ENCODE measurements at places on chromosomes 2 and 18. TPM values are rescaled to one million over a fixed set of nuclear protein-coding genes. Genes with fewer than 3 reads are reported as not detected.

DNA sequence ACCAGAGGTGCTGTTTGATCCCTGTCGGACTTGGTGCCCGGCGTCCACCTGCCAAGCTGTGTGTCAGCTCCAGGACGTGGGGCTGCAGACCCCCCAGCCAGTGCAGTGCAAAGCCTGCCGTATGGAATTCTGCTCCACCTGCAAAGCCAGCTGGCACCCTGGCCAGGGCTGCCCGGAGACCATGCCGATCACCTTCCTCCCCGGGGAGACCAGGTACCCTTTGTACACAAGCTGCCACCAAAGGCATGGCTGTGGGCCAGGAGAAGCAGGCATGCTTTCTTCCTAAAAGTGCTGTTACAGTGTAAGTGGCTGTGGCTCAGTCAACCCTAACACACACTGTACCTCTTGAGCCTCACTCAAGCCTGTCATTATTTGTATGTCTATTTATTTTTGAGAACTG lies 103.3 kb downstream of the RNF144A start:
- H3K4me1 ChIP-seq: peaks cover 24% of the 10 kb centered on the region
- H3K36me3 ChIP-seq: no peaks in the 10 kb centered on the region
- H3K4me3 ChIP-seq: no peak overlapping the region
- no peak for DNase-seq
- H3K27me3 ChIP-seq: no peaks in the 10 kb centered on the region
- no peak overlapping the region for H3K27ac ChIP-seq

- no peak overlapping the region for H3K4me3 ChIP-seq
- no peaks in the 10 kb centered on the region for H3K36me3 ChIP-seq
- H3K4me1 ChIP-seq: no peaks in the 10 kb centered on the region
- no peak overlapping the region for H3K27ac ChIP-seq
- no peaks in the 10 kb centered on the region for H3K27me3 ChIP-seq
- peak; percentile 37 for DNase-seq
Observed at GRCh38 chr2:143026411-143027054, 102.7 kb upstream of the ARHGAP15 start.

DNA sequence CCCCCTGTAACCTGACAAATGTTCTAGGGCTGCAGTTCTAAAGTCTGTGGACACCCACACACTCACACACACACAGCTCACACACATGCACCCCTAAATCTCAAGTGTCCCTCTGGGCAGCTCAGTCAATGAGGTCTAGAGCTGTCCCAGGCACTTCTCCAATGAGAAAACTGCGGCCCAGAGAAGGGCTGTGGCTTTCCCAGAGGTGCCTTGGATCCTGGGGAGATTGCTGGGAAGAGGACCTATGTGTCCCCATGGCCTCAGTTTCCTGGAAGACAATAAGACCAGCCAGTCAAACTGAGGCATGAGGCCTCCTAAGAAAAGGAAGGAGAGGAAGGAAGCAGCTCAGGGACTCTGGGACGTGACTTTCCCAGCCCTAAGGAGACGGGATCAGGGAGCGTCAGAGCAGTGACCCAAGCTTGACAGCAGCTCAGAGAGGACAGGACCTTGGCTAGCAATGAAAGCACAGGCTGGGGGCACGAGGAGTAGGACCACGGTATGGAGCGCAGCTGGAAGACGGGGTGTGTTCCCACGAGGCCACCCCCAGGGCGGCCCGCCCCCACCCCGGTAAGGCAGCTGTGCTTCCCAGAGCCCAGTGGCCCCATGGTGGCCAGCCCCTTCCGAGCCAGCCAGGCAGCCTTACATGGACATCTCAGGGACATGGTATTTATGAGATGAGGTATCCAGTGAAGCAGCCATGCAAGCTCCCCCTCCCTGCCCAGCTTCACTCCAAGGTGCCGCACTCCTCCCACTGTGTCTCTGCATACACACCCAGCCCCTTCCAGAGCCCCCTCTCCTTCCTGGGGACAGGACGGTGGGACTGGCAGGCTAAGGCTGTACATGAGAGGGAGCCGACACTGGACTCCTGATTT lies 46.0 kb downstream of the TNS1 start:
- H3K4me3 ChIP-seq: no peak overlapping the region
- peaks cover 65% of the 10 kb centered on the region for H3K4me1 ChIP-seq
- H3K36me3 ChIP-seq: no peaks in the 10 kb centered on the region
- no peak overlapping the region for H3K27ac ChIP-seq
- no peaks in the 10 kb centered on the region for H3K27me3 ChIP-seq

The TNFRSF11A gene
- 3.0 TPM for total RNA-seq

The TDRD15 gene
- 8.4 TPM for total RNA-seq

DNA sequence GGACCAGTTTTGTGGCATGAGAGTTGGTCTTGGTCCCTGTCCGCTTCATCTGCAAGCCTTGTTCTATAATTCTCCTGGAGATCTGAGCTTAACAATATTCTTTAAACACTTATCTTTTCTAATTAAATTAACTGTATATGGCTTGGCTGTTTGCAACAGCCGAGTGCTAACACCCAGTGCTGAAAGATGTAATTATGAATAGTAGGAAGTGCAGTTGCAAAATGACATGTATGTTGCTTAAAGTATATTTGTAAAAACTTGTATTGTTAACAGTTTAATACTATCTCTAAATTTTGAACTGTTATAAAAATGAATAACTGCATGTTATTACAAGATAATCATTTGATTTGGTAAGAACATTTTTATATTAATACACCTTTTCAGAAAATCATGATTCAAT lies 45.1 kb downstream of the CCDC102B start:
- no peak overlapping the region for H3K27ac ChIP-seq
- H3K27me3 ChIP-seq: no peaks in the 10 kb centered on the region
- no peaks in the 10 kb centered on the region for H3K36me3 ChIP-seq
- H3K4me3 ChIP-seq: no peak overlapping the region

- H3K27ac ChIP-seq: peak overlapping the region; percentile 89
- H3K36me3 ChIP-seq: no peaks in the 10 kb centered on the region
- no peaks in the 10 kb centered on the region for H3K27me3 ChIP-seq
- peaks cover 44% of the 10 kb centered on the region for H3K4me1 ChIP-seq
- no peak overlapping the region for H3K4me3 ChIP-seq
Observed at GRCh38 chr18:63238693-63239075, 80.9 kb downstream of the BCL2 start.

GRCh38 chr2:239305222-239305575 lies 95.6 kb downstream of the HDAC4 start:
- H3K27ac ChIP-seq: peak overlapping the region; percentile 22
- no peaks in the 10 kb centered on the region for H3K27me3 ChIP-seq
- DNase-seq: peak; percentile 56
- no peak overlapping the region for H3K4me3 ChIP-seq

GRCh38 chr18:24188120-24188519 lies 49.3 kb downstream of the CABYR start:
- no peaks in the 10 kb centered on the region for H3K4me1 ChIP-seq
- H3K27ac ChIP-seq: no peak overlapping the region
- DNase-seq: no peak

- no peaks in the 10 kb centered on the region for H3K27me3 ChIP-seq
- H3K27ac ChIP-seq: no peak overlapping the region
- H3K36me3 ChIP-seq: no peaks in the 10 kb centered on the region
- no peaks in the 10 kb centered on the region for H3K4me1 ChIP-seq
Observed at GRCh38 chr2:28430377-28430765, 37.7 kb downstream of the FOSL2 start.

GRCh38 chr2:32159678-32160077 lies 6.0 kb upstream of the SLC30A6 start:
- no peak overlapping the region for H3K27ac ChIP-seq
- H3K36me3 ChIP-seq: no peaks in the 10 kb centered on the region
- no peaks in the 10 kb centered on the region for H3K4me1 ChIP-seq
- DNase-seq: no peak
- no peaks in the 10 kb centered on the region for H3K27me3 ChIP-seq

DNA sequence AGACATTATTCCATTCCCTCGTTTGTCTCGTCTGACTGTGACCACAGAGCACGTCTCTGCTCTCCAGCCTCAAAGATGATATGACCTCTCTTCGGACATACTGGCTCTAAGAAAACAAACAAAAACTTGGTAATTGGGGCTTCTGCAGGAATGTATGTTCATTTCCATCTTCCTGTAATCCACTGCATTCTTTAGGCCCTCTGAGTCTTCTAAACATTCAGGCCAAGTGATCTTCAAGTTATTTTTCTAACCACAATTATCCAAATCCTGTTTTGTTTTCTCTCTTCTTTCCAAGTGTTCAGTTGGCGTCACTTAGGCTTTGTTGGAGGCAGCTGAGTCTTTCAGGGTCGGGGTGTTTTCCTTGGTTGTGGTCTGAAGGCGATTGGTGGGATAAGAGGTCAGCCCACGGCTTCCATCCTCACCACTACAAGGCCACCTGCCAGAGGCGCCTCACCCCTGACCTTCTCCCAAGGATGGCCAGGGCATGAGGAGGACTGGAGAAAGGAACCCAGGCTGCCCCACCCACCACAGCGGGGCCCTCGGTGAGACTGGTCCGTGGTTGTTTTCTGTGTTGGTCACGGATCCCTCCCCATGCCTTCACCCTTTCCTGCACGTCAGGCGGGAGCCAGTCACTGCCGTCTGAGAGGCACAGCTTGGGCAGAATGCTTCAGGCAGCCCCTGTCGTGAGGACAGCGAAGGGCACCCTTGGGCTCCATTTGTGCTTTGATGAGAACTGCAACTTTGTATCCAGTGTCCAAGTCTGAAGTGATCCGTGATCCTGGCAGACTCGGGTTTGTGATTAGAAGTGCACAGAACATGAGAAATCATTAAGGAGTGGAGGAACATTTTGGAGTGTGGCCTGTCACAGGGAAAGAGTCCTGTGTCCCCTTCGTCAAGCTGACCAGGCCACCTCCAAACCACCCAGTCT lies 88.6 kb upstream of the FHL2 start:
- peak; percentile 81 for DNase-seq
- peak overlapping the region; percentile 89 for H3K27ac ChIP-seq
- H3K4me3 ChIP-seq: no peak overlapping the region
- no peaks in the 10 kb centered on the region for H3K27me3 ChIP-seq
- H3K4me1 ChIP-seq: peaks cover 50% of the 10 kb centered on the region

The MREG gene
- 4.3 TPM for total RNA-seq

DNA sequence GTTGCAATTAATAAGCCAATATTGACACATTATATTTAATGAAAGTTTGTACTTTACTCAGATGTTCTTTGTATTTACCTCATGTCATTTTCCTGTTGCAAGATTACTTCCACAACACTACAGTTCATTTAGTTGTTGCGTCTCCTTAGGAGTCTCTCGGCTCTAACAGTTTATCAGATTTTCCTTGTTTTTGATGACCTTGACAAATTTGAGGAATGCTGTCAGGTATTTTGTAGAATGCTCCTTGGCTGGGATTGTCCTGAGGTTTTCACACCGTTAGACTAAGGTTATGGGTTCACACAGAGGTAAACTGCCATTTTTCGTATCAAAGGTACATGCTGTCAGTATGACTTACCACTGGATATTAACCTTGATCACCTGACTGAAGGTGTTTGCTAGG lies 416.6 kb upstream of the TNP1 start:
- H3K36me3 ChIP-seq: no peaks in the 10 kb centered on the region
- no peak overlapping the region for H3K4me3 ChIP-seq
- no peak overlapping the region for H3K27ac ChIP-seq
- H3K4me1 ChIP-seq: peaks cover 3% of the 10 kb centered on the region
- DNase-seq: no peak

GRCh38 chr2:97735161-97735561 lies 21.8 kb downstream of the ZAP70 start:
- no peak overlapping the region for H3K27ac ChIP-seq
- DNase-seq: no peak
- H3K36me3 ChIP-seq: no peaks in the 10 kb centered on the region

The PXDN gene
- total RNA-seq: 33.8 TPM

- no peaks in the 10 kb centered on the region for H3K36me3 ChIP-seq
- no peak overlapping the region for H3K4me3 ChIP-seq
- no peaks in the 10 kb centered on the region for H3K27me3 ChIP-seq
- H3K4me1 ChIP-seq: no peaks in the 10 kb centered on the region
- no peak overlapping the region for H3K27ac ChIP-seq
Observed at GRCh38 chr18:22253676-22254075, 84.3 kb downstream of the GATA6 start.

- no peak for DNase-seq
- no peak overlapping the region for H3K27ac ChIP-seq
- H3K4me1 ChIP-seq: peaks cover 19% of the 10 kb centered on the region
- no peaks in the 10 kb centered on the region for H3K36me3 ChIP-seq
Observed at GRCh38 chr2:62415019-62415431, 91.0 kb downstream of the TMEM17 start.

The SERPINB12 gene
- 0.56 TPM for total RNA-seq

DNA sequence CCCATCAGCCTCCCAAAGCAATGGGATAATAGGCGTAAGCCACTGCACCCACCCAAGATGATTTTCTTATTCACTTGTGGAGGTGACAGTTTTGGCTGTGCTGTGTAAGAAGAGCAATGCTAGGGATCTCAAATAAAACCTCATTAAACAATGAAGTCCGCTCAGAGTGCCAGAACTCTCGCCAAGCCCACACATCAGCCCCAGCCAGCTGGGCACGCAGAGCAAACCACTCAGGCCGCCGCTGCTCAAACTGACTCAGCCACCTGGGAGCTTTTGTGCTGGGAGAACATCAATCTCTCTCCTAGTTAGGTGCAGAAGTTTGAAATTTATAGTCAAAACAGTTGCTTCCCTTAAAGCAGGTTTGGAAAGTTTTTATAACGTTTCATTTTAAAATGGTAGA lies 47.6 kb downstream of the RNF152 start:
- H3K36me3 ChIP-seq: no peaks in the 10 kb centered on the region
- H3K27ac ChIP-seq: no peak overlapping the region
- no peak overlapping the region for H3K4me3 ChIP-seq
- H3K4me1 ChIP-seq: no peaks in the 10 kb centered on the region
- no peak for DNase-seq

DNA sequence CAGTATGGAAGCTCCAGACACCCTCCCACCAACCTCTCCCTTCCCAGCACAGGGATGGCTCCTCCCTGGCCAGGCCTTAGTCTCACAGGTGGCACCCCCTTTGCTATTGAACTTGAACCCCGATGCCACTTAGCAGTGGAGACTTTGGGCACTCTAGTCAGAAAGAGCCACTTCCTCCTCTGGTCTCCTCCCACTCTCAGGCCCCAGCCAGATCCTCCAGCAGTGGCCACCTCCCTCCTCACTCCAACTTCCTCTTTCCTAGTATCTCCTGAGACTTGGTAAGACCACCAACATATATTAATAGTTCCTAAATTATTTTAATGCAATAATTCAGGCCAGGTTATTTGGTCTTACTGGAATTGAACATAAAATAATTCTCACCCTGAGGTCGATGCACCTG lies 437.2 kb upstream of the ID2 start:
- H3K36me3 ChIP-seq: no peaks in the 10 kb centered on the region
- no peak for DNase-seq
- no peak overlapping the region for H3K27ac ChIP-seq
- H3K4me3 ChIP-seq: no peak overlapping the region
- peaks cover 6% of the 10 kb centered on the region for H3K4me1 ChIP-seq

GRCh38 chr2:39632876-39633275 lies 32.8 kb upstream of the TMEM178A start:
- H3K36me3 ChIP-seq: no peaks in the 10 kb centered on the region
- H3K27ac ChIP-seq: no peak overlapping the region
- H3K27me3 ChIP-seq: no peaks in the 10 kb centered on the region
- H3K4me1 ChIP-seq: no peaks in the 10 kb centered on the region
- no peak overlapping the region for H3K4me3 ChIP-seq

The CFAP221 gene
- total RNA-seq: 28.2 TPM

DNA sequence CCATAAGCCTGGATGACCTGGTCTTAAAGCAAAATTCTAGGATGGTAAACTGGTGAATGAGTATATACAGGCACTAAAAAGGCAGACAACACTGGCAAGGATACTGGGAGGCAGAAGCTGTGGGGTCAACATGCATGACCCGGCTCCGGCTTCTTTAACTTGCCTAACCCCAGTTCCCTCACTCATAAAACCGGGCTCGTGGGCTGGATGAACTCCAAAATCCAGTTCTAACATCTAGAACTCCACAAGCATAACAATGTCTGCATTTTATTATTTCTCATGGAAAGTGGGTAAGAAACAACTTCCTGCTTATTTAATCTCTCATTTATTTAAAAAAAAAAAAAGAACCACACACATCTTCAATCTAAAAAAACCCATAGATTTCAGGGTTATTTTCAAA lies 57.3 kb downstream of the FARSB start:
- no peaks in the 10 kb centered on the region for H3K27me3 ChIP-seq
- no peaks in the 10 kb centered on the region for H3K4me1 ChIP-seq
- H3K27ac ChIP-seq: no peak overlapping the region

Measured in testis (tissue), 5 donors.